ENCODE measurements at places on chromosomes 5 and 9.

DNA sequence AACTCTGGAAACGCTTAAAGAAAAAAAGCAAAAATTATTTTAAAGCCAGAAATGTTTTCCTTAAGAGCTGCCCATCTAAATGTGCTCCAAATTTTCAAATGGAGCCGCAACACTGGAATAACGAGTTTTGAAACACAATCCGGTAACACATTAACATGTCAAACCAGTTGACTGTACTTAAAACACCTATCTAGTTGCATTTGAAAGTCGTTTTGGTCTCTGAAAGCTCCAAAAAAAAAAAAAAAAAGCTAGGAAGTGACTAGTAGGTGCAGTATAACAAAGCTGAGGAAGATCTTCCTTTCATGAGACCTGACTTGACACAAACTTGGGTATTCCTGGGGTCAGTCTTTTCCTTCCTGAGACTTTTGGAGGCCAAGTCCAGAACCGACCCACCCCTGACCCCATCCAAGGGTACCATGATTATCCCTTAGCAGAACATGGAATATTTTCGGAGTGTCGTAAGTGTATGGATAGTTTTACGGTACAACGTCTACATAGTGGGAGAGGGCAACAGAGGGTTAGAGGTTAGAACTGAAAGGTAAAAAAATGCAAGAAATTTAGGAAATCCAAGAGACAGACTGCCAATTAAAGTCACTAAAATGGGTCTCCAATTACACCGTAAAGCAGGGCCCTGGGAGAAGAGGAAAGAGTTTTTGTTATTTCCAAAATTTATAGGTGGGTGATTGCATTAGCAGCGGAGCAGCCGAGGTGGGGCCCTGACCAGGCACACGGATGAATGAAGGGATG lies 812 bp downstream of the CETN3 start:
- no peak for DNase-seq

DNA sequence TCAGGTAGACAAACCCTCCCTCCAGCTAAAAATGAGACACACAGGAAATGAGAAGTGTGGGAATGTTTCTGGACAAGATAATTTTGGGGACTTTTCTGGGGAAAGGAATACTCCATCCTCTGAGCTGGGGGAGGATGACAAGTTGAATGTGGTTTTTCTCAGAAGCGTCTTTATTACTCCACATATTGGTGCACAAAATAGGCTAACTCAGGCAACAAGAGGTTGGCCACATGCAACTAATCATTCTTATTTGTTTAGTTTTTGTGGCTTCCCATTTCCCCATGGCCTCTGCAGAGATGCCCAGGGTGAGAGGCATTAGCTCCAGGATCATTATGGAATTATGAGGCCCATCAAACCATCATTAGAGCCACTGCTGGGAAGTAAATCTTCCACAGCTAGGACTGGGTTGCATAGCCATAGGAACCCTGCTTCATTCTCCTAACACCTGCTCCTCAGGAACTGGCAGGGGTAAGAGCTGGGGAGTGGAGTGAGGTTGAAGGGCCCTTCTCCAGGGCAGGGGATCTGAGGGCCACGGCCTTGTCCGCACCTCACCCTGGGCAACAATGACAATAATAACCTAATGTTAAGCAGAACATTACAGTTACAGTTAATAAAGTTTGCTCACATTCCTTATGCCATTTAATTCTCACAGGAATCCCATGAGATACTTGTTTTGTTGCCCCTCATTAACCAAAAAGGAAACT lies 9.3 kb upstream of the SIL1 start:
- DNase-seq, result no peak

- no peak for DNase-seq
Measured at GRCh38 chr9:115012486-115012885, 82.1 kb upstream of the TNFSF8 start.

GRCh38 chr5:74626386-74627222 lies 13.9 kb downstream of the ENC1 start:
- no peak for DNase-seq

GRCh38 chr9:15889555-15889954 lies 336.7 kb downstream of the CCDC171 start:
- no peak for DNase-seq

- no peak for DNase-seq
Measured at GRCh38 chr5:178514851-178515418, 75.3 kb downstream of the COL23A1 start.

DNA sequence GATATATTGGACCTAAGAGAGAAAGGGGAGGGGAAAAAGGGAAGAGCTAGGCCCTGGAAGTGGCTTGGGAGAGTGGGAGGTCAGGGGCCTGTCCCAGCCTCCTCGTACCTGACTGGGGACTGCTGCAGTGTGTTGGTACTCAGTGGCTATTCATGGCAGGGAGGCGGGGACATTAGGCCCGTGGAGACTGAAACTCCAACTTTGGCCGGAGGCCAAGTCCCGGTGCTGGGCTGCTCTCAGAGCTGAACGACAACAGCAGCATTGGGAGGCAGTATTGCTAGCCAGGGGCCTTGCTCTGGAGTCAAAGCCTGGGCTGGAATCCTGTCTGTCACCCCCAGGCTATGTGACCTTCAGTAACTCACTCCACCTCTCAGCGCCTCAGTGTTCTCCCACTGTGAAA lies 37.8 kb downstream of the NEURL1B start:
- DNase-seq, result no peak

Data from stimulated activated effector memory CD8-positive, alpha-beta T cell treated with anti-CD3 and anti-CD28 coated beads, Interleukin-12 subunit alpha, Interleukin-12 subunit beta, amount 100 ng/mL, for 72 hours (primary cell).